ENCODE measurements at places on chromosomes 7 and 10.

- no peak for DNase-seq
Observed at GRCh38 chr7:43692582-43693373, 36.5 kb downstream of the COA1 start.

- no peak for DNase-seq
Observed at GRCh38 chr7:93249491-93250148, 17.5 kb downstream of the VPS50 start.

DNA sequence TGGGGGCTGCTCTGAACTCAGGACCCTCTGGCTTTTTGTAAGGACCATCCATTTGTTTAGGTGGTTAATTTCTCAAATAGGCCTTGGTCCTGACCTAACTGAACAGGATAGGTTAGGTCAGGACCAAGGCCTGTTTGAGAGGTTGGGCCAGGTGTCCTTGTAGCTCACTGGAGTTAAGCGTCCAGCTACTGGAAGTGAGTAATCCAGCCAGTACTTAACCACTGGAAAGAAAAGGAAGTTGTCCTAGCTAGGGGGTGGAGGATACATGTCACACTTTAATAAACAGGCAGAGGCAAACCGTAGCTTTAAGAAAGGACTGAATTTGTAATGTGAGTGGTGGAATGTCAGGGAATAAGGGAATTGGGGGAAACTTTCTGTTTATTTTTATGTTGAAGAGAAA lies 96.0 kb downstream of the GPR85 start:
- DNase-seq: no peak

- DNase-seq: no peak
Observed at GRCh38 chr10:80476685-80477084, 22.6 kb downstream of the TSPAN14 start.

- DNase-seq: no peak
Observed at GRCh38 chr10:77711683-77712049, 74.1 kb upstream of the KCNMA1 start.

DNA sequence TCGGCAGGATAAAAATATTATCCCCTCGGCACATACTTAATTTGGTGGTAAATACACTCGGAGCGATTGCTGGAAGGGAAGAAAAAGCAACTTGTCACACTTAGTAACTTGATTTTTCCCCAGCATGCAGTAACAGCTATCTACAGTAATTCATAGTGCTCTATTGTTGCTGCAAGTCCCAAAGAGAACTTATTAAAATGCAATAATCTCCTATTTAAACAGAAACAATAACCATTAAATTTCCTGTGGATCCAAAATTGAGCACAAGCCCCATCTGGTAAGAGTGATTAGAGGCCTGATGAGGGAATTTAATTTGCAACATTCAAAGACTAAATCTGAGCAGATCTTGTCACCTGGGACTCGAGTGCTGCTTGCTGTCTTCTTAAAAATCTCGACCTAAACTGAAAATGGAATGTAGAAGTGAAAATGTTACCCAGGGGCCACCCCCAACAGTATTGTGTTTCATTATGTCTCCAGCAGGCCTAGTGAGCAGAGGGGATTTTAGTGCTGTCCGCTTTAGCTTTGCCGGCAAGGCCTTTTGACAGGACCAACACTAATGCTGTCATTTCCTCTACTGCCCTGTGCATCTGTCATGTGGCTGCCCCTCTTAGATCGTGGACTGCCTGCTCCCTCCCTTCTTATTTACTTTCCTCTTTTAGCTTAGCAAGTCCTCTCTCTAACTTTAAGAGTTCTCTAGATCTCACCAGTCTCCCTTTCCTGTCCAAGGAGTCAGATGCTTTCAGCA lies 639.7 kb downstream of the AUTS2 start:
- DNase-seq: no peak

DNA sequence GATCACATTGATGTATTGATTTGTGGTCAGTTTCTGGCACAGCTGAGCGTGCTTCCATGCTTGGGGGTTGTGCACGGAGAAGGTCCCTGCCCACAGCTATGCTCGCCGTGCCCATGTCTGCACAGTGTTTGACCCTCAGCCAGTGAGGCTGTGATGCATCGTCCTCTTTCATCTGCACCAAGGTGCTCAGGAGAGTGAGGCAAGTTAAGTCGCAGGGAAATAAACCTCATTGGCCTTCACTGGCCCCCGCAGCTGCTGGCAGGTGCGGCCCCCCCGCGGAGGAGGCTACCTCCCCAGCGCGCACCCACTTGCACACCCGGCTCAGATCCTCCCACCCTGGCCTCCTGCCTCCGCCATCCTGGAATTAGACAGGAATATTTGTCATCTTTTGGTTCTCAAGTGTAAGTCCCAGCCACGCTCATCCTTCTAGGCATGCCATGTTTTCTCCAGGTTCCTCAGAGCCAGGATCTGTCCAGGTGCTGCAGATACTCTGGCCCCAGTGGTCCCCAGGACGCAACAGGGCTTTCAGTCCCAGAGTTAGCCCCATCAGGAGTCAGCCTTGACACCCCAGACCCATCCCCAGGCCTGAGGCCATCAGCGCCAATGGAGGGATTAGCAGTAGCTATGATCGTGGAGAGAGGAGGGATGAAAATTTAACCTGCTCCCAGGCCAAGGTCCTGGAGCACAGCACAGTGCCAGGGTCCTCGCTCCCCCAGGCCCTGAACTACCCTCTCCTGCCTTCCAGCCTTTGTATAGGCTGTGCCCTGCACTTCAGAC lies 93.7 kb downstream of the OAT start:
- no peak for DNase-seq

- no peak for DNase-seq
Observed at GRCh38 chr7:118148930-118149329, 35.0 kb upstream of the LSM8 start.

- no peak for DNase-seq
Observed at GRCh38 chr7:47763063-47763974, 181.4 kb upstream of the TNS3 start.

- DNase-seq: no peak
Observed at GRCh38 chr10:6301488-6302075, 98.8 kb downstream of the PFKFB3 start.

DNA sequence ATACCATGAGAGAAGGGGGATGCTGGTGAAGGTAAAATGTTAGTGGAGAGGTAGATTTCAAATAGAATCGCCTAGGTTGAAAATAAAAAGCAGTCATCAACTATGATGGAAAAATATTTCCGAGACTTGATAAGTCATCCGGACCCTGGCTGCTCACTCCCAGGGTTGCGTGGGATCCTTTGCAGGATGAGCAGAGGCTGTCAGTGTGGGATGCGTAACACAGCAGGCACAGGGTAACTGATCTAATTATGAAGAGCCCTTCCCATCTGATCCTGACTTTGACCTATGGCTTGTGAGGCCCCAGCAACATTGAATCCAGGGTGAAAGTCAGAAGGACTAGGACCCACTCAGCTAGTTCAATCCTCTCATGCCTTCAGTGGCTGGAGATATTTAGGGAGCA lies 236.9 kb downstream of the DPP6 start:
- no peak for DNase-seq

DNA sequence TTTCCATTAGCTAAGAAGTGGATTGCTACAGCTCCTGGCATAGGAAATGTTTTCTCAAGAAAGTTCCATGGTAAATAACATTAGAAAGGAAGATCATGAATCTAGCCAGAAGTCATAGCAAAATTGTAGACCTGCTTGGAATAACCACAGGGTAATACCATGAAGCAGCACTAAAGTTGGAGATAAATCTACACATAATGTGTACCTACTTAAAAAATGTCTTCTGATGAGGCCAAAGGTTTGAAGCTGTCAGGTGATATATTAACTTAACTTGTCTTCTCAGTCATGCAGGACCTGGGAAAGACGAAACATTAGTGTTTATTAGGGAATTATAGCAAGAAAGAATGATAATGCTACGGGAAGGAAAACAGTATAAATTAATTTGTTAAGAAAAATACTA lies 6.3 kb downstream of the CISD1 start:
- no peak for DNase-seq

GRCh38 chr10:113890769-113891168 lies 36.3 kb downstream of the NHLRC2 start:
- no peak for DNase-seq

DNA sequence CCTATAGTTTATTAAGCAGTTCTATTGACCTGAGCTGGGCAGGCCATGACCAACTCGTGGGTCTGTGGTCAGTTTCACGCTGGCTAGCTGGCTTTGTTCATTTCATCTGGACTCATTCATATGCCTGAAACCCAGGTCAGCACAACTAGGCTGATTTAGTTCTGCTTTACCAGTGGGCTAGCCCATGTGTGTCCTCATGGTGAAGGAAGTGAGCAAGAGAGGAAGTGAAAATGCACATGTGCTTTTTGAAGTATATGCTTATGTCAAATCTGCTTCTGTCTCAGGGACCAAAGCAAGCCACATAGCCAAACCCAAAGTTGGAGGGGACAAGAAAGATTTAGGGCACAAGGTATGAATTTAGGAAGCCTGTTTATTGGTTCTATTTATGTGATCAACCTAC lies 154.5 kb downstream of the RNF133 start:
- DNase-seq: no peak

- DNase-seq: no peak
Observed at GRCh38 chr10:79321951-79322350, 25.3 kb upstream of the PPIF start.

DNA sequence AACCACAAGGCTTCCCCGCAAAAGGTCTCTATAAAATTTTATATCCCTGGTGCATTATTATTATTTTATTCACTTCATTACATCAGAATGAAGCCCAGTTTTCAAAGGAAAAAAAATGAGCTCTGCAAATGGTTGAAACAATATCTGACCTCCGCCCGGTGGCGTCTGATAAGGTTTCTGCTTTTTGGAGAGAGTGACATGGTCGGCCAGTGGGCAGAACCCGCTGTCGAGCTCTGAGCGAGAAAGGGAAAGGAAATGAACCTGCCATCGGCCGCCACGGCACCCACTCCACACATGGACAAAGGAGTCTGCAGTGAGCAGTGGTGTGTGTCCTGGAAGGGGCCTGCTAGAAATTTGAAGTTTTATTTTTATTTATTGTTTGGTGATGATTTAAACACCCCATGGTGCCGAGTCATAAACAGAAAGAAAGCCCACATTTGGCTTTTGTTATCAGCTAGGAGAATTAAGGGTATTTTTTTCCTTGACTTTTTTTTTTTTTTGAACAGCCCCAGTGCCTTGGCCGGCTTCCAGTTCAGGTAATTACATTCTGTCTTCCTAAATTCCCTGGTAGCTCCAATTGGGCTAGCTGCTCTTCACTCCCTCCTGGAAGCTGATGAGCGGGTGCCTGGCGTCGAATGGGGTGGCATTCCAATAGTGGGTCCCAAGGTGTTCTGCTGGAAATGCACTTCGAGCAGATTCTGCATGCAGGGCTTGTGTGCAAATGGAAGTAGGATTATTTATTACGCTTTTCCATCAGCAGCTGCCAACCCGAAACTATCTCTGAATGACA lies 149.4 kb upstream of the MKI67 start:
- no peak for DNase-seq

GRCh38 chr10:3042589-3042988 lies 24.8 kb upstream of the PFKP start:
- DNase-seq: no peak

- no peak for DNase-seq
Observed at GRCh38 chr10:31708474-31708873, 220.2 kb downstream of the ARHGAP12 start.

GRCh38 chr7:15330943-15331342 lies 230.9 kb downstream of the AGMO start:
- DNase-seq: no peak

DNA sequence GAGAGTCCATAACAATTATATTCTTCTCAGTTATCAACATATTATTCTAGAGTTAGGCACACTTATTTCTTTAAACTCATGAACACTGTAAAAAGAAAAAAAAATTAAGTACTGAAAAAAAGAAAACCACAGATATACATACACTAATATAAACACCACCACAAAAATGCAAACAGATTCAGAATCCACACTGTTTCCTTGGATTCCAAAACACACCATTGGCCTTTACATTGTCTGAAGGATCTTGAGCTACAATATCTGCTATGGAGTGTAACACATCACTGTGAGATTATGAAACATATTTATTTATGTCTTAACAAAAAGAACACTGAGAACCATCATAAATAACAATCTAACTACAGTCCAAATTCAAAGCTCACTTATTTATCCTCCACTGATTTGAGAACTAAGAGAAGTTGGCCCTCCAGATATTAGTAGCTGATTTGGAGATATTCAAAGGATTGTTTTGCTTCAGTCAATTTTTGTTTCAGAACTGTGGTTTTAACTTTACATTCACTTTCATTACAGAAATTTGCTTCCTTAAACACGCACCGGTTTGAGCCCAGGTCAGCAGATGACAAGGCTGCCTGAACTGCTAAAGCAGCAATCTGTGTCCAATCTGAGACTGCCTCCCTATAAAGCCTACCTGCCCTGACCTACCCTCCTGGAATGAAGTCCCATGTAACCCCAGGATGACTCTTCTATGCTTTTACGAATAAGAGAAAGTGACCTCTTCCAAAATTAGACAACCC lies 47.0 kb upstream of the CDK1 start:
- DNase-seq: peak; percentile 23

GRCh38 chr7:121180436-121181063 lies 148.2 kb upstream of the WNT16 start:
- DNase-seq: no peak

- no peak for DNase-seq
Observed at GRCh38 chr10:34596351-34596750, 218.7 kb downstream of the PARD3 start.

DNA sequence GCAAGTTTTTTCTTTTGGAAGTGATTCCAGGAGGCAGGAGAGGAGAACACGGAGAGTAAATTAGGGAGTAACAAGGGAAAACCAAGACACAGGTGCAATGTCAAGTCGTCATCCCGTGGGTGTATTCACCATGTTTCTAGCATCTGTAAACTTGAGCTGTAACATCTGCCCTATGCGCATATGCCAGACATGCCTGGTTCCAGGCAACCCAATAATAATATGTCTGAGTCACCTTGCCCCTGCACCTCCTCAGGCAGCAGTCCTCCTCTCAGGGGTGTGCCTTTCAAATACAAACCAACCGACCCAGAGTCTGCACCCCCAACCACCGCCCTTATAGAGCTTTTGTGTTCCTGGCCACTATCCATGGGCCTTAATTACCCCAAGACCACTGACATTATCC lies 107.0 kb upstream of the PDE1C start:
- no peak for DNase-seq

DNA sequence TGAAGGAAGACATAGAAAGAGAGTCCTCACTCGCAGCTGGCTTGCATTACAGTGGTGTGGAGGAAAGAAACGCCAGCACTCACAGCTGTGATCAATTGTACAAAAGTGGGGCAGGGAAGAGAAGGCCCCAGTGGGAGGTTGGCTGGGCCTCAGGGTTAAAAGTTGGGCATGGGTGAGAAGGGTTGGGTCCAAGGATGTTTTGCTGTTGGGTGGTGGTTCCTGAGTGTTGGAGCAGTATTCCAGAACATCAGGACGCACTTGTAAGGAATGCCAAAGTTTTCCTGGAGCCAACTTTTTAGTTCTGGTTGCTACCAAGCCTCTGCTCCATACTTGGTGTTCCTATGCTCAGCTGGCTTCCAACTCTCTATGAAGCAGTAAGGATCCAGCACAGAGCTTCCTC lies 55.4 kb upstream of the MKRN1 start:
- DNase-seq: no peak

DNA sequence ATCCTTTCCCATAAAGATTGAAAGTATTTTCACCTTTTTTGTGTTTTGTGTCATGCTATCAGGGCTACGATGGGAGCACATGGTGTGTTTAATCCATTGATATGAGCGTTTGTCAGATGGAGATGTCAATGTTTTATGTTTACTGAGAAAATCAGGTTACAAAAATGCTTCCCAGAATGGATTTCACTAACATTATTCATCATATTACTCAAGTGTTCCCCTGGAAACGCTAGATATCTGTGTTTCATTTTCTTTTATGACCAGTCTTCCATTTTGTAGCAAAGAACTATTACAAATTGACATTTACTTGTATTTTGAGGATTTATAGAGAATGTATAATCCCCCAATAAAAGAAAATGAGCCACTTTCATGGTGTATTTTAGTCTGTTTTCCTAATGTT lies 293.5 kb upstream of the AKR1E2 start:
- DNase-seq: no peak
